H1 (cell line): ENCODE measurements at places on chromosomes 4 and X.
A peak's percentile ranks its signal among the peaks of the same experiment; 100 is the strongest.

GRCh38 chrX:132480581-132481203, 8.1 kb downstream of the MBNL3 start:
- DNase-seq = no peak

DNA sequence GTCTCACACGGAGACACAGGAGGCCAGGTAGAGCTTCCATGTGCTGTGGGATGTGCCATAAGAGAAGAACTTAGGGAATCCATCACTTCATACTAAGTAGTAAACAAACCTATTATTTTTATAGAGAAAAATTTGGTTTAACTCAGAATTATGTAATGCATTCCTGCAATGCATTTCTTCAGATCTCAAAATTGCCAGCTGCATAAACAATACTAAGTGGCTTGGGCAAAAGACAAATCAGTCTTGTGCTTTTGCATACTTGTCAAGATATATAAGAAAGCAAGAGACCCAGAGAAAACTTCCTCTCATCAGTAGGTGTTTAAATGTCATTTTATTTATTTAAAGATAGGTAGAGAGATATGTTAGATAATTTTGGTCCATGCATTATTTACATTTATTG, 382.1 kb upstream of the CTSO start:
- no peak for DNase-seq

DNA sequence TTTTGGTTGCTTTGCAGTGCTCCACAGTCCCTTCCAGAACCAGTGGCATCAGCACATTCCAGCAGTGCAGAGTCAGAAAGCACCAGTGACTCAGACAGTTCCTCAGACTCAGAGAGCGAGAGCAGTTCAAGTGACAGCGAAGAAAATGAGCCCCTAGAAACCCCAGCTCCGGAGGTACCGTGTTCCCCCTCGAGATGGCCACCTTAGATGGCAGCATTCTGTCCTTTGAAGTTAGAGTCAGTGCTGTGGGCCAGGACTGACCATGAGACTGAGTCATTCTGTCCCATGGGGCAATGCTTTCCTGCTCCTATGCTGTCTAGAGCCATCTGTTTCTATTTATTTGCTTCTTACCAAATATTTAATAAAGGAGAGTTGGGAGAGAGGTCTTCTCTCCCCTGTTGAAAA, 112.3 kb downstream of the KLHL8 start:
- no peak for DNase-seq

- no peak for DNase-seq
Observed at GRCh38 chrX:109857584-109858228, 124.6 kb upstream of the ACSL4 start.

- no peak for DNase-seq
Observed at GRCh38 chr4:16055873-16056272, 27.9 kb downstream of the PROM1 start.

DNA sequence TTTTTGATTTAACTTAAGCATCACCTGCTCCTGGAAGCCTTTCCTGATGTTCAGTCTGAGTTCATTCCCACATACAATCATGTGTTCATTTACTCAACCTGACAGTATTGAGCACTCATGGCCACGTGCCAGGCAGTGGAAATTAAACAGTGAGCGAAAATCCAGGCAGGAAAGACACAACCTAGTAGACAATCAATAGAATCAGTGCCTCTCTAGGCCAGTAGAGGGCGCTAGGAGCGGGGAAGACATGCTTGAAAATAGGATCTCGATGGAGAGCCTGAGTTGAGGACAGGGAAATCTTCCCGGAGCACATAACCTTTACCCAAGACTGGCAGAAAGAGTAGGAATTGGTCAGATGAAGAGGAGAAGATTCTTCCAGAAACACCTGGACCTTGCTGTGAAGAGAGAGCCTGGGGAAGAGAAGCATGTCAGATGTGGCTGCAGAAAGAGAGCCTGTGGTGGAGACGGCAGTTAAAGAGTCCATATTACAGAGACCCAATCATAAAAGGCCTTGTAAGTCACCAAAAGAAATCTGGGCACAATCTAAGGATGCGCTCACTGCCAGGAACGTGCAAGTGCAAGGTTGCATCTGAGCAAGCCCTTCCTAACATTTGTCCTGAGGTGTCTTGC, 103.5 kb downstream of the LDB2 start:
- peak; percentile 10 for DNase-seq

DNA sequence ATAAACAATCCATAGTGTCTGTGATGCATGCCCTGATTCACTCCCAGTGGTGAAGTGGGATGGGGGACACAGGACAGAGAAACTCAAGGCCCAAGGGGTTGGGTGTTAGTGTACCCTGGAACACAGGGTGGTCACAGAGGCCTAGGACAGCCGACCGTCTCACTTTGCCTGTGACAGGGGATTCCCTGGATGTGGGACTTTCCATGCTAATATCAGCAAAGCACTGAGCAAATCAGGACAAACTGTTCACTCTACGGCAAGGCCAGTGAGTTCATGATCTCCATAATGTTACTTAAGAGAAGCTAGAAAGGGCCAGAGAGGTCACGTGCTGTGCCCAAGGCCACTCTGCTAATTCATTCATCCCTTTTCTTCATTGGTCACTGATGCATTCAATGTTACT, 158.7 kb upstream of the RBPJ start:
- DNase-seq = no peak

GRCh38 chrX:21481761-21482160, 107.5 kb downstream of the CNKSR2 start:
- no peak for DNase-seq

GRCh38 chr4:41120297-41121217, 93.8 kb downstream of the APBB2 start:
- no peak for DNase-seq

- DNase-seq = no peak
Observed at GRCh38 chr4:158756588-158756987, 12.2 kb upstream of the FNIP2 start.

DNA sequence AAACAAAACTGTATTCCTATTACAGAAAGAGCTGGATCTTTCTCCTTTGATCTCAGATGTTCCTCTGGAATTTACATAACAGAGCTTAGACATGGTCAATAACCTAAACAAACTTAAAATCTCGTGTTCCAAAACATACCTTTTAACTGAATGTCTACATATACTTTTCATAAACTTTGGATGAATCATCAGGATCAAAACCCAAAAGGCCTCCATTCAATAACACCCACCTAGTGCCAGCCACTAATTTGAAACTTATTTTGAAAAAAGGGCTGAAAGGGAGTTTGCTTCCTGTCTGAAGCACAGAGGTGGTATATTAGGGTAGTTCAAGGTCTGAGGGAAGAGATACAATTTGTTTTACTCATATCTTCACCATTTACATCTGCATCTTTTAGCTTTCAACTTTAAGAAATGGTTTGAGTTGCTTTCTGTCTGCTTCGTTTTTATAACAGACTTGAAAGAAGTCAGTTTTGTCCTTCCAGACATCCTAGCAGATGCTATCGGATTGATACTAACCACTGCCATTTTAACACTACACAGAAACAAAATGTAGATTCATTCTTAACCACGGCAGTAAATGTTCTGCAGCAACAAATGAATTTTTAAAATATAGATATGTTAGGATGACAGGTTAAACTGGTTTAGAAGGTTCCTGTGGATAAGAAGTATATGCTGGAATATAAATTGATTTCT, 242.8 kb upstream of the DKK2 start:
- DNase-seq = no peak

- no peak for DNase-seq
Observed at GRCh38 chrX:38577738-38578137, 16.4 kb downstream of the TSPAN7 start.

- peak; percentile 63 for DNase-seq
Observed at GRCh38 chr4:121252224-121252806, 88.2 kb upstream of the TNIP3 start.

DNA sequence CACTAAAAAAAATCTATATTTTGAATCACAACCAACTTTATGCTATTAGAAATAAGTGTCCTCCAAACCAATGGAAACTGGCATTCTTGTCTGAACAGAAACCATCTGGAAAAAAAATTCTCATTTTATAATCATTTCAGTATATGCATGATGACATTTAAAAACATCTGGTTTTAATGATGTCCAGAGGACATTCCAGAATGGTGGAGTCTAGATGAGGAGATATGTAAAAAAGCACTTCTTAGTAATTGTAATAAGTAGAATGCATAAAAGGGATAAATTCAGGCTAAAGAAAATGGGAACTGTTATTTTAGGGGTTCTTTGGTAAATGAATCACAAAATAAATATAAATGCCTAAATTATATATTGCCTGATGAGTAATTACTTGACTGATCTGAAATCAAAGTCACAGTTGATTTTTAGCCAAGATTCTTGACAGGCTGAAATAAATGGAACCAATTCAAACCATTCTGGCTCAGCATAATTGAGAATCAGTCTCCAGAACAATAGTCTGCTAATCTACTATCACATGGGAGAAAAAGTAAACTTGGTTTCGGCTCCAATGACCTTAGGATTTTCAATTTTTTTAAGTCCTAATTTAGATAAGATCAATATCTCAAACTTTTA, 636.6 kb downstream of the FAT4 start:
- DNase-seq = no peak

DNA sequence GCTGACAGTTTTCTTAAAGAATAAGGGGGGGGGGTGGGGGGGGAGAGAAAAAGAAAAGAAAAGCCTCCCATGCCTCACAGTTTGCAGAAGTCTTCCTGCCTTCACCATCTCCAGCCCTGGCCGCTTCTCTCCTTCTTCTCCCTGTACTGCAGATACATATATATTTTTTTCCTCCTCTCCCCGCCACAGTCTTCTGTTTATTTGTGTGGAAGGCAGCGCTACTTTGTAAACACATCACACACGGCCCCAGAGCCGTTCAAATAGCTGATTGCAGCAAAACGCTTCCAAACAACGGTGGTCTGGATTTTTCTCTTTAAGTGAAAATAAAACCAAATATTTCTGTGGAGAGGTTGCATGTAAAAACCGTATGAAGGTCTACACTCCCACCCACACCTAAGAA, 732 bp downstream of the NLGN4X start:
- DNase-seq = no peak

- DNase-seq = no peak
Observed at GRCh38 chr4:170388255-170388654, 298.5 kb upstream of the AADAT start.

DNA sequence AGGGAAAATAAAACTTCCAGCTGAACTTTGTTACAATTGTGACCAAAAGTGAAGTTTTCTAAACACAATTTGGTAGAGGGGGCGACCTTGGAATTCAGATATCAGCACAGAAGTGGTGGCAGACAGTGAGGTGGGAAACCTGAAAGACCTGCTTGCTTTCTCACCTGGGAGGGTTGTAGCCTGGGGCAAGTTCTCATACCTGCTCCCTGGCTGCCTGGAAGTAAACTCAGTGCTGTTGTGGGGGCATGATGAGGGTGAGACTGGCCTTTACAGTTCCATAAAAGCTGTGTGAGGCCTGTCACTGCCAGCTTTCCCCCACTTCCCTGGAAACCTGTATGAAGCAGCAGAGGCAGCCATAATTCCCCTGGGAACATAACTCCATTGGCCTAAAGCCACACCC, 1180.2 kb downstream of the FAM133A start:
- no peak for DNase-seq

- DNase-seq = no peak
Observed at GRCh38 chr4:147516133-147516532, 35.2 kb downstream of the EDNRA start.

GRCh38 chr4:87895964-87896621, 63.3 kb downstream of the MEPE start:
- DNase-seq = peak; percentile 57

DNA sequence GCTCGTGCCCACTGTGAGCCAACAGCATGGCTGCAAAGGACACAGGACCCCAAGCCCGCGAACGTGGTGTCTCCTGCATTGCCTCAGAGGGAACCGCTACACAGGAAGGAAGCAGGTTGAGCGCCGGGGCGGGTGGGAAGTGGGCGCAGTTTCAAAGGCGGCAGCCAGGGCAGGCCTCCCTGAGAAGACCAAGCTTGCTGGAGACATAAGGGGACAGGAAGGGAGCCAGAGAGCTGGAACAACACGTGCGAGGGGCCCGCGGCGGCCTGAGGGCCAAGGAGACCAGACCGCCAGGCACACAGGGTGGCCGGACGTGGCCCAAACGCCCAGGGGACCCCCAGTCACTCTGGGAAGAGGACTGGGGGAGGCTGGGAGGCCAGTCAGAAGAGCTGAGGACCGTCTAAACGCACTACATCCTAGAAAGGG, 32.0 kb downstream of the CTBP1 start:
- DNase-seq = no peak

- no peak for DNase-seq
Observed at GRCh38 chr4:4341861-4342650, 44.8 kb upstream of the NSG1 start.

DNA sequence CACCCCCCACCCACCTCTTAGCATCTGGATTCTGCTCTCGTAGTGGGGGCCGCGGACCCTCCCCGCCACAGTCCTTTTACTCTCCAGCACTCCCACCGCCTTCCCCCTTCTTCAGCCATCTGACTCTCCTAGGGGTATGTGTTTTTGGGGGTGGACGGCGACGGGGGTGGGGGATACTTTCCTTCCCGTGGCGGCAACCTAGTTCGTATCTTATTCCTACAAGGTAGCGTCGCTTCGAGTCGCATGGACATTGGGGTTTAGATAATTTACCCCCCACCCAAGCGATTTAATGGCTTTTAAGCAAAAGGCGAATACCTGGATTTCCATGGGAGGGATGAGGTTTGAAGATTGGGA, 1.3 kb upstream of the BCORL1 start:
- no peak for DNase-seq

GRCh38 chr4:112552668-112553067, 36.7 kb upstream of the NEUROG2 start:
- no peak for DNase-seq

GRCh38 chrX:27444093-27444908, 18.8 kb downstream of the PPP4R3C start:
- no peak for DNase-seq

GRCh38 chr4:26131711-26132110, 189.1 kb upstream of the RBPJ start:
- no peak for DNase-seq

GRCh38 chr4:1711571-1712215, 426 bp downstream of the SLBP start:
- DNase-seq = no peak

- DNase-seq = no peak
Observed at GRCh38 chr4:186676531-186677161, 47.0 kb downstream of the FAT1 start.
